ENCODE measurements at places on chromosomes 7 and 10.
A peak's percentile ranks its signal among the peaks of the same experiment; 100 is the strongest.

DNA sequence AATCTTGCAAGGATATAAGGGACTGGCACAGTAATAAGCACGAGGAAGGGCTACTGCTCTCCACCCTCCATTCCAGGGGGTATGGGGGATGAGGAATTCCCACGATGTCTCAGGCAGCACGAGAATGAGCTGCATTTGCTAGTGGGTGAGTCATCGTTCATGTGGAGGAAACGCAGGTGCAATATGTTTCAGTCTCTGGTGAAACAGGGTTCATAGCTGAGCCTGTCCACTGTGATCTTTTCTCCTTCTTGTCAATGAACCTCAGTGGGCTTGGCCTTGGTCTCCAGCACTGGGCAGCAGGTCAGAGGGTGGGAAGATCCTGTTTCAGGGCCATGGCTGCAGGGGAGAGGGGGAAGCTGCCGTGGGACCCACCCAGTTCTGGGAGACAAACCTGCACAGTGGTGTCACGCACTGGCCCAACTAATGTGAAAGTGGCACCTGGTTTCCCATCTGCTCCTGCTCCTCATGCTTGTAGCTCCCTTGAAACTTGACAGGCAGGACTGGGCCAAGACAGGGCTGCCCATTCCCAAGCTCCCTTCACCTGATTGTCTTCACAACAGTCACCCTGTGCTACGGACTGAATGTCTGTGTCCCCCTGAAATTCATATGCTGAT lies 181.9 kb downstream of the USP6NL start:
- DNase-seq: no peak

- no peak for DNase-seq
Observed at GRCh38 chr7:95669513-95669912, 73.2 kb upstream of the PDK4 start.

DNA sequence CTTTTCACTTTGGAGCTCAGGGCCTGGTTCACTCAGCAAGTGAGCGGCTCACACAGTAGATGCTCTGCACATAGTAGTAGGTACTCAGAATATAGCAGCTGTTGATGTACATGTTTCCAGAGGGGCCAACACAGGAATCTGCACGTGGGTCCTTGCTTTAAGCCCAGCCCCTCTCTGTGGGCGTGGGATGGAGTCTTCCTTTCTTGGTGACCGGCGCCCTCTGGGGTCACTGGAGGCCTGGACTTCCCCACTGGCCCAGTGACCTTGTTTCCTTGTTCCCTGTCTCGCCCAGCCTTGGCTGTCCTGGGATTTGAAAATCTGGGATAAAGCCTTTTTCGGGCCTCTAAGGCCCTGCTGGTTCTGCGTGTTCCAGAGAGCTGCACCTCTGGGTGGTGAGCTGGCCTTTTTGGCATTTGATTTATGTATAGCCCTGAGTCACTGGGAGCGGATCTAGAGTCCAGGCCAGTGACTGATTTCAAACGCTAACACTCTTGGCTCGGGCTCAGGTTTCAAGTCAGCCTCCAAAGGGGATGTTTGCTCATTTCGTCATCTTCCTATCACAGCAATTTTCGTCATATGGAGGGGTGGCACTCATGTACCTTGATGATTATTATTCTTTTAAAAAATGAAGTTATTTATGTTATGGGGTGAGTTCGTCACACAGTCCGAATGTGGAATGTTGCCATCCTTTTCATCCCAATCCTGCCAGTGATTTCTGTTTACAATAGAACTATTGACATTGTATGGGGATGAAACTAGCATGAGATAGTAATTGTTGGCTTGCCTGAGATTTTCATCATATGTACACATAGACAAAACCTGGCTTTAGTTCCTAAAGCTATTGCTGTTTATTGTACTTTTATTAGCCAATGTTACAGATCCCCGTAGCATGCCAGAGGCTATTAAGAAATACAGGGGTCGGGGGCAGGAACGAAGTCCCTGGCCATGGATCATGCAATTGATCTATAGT lies 65.5 kb downstream of the CUX1 start:
- peak; percentile 99 for DNase-seq

DNA sequence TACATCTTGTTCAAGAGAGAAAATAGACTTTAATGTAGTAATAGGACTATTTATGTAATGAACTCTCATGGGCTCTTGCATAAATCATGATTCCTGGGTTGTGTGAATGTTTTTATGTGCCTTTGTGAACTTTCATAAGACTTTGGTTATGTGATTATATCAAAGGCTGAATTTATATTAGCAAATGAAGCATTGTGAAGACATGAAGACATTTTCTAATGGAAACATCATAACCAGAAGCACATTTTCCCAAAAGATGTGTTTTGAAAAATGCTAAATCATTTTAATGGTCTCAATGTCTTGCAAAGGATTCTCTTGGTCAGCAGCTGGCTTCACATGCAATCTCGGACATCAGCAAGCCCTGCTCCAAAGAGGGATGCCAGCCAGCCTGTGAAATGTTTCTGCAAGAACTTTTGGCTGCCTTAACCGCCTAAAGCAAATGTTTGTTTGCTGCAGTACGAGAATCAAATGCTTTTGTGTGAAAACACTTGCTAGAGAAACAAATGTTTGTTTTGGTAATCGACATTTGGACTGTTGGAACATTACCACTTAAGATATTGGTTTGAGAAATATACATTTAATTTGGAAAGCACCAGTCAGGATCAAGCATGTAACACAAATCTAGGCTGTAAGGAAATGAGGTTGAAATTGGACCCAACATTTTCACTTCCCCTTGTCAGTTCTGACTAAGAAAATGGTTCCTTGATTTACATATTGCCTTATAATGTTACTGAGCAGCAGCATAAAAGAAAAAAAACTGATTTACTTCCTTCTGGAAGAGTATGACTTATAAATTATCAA lies 102.1 kb downstream of the RTKN2 start:
- DNase-seq: peak; percentile 98

- no peak for DNase-seq
Observed at GRCh38 chr10:106410331-106410730, 754.2 kb downstream of the SORCS1 start.

DNA sequence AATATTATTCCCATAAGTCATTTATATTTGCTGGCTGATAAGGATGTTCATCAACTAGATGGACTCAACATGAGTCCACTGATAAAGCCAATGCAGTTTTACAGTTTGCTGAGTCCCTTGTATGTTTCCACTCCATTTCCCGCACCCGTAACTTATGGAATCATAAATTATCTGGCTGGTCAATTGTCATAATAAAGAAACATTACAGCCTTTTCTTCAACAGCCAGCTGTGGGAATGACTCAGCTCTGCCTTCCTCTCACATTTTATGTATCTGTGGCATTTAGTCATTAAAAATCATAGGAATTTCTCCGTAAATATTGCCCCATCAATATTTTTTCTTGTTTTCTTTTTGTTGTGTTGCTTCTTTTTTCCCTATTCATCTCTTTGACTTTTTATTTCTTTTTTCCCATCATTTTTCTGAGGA lies 22.3 kb upstream of the TMEM26 start:
- no peak for DNase-seq

DNA sequence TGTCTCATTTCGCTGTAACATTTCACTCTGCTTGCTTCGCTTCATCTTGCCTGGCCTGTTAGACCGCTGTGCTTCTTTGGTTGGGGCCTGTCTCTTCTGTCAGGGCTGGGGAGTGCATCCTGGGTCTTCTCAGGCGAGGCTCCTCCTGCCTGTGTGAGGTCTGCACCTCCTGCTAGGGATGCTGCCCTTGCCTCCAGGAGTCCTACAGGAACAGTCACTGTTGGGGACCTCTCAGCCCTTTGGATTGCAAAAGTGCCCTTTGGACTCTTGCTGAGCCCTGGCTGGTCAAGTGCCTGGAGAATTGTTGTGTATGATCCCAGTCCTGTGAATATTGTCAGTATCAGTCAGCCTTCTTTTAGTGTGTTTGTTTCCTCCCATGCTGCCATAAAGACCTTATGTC lies 84.1 kb downstream of the MDFIC start:
- no peak for DNase-seq

DNA sequence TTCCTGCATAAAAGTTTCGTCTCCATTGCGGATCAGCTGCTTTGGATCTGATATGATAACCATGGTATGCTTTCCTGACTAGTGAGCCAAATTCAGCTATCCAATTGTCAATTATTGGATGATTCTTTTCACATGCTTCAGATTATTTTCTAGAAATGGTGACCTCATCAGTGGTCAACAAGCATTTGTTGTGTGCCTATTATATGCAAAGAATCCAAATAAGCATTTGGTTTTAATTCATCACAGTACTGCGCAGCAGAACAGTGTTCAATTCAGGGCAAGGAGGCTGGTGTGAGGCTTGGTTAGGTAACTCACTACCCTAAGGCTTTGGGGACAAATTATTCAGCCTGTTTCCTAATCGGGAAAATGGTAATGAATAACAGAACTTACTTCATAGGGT lies 200.5 kb downstream of the SKAP2 start:
- no peak for DNase-seq

GRCh38 chr10:124659380-124659779 lies 84.8 kb downstream of the FAM53B start:
- no peak for DNase-seq

DNA sequence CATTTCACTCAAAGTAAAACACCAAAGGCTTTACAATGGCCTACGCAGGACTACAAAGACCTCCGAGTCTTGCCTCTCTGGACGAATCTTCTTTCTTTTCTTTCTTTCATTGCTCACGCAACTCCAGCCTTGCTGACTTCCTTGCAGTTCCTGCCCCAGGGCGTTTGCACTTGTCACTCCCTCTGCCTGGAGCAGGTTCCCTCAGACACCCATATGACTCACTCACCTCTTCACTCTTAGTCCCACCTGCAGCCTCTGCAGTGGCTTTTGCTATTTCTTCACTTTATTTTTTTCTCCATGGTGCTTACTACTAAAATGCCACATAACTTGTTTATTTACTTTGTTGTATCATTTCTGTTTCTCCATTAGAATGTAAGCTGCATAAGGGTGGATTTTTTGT lies 33.1 kb downstream of the GHRHR start:
- DNase-seq: no peak

DNA sequence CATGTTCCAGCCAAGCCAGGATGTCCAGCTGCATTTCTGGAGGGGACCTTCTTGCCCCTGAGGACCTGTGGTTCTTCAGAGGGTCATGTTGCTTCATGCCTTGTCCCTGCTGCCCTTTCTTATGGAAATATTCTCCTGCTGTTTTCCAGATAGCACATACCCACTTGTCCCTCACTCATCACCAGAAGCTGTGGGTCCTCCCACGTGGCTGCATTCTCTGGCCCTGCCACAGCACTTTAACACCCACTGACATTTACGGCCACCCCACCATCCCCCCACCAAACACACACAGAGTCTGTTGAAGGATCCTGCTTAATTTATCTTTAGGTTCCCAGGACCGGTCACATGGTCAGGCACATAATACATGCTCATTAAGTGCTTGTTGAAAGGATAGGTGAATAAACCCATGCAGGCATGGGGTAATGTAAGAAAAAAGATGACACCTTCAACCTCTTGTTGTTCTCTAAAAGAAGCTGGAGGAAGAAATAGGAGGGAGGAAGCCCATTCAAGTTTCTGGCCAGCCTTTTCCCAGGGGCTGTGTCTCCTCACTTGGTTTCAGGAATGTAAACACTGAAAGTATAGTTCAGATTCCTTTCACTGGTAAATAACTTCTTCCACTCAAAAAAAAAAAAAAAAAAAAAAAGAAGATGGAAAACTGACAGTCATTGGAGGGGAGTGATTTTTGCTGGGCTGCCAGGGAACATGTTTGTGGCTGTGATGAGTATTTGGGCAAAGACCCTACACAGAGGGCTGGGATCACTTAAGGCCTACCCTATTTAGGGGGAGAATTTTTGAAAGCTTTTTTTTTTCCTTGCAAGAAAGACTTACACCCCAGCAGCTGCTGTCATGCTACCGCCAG lies 19.8 kb upstream of the BMPER start:
- DNase-seq: no peak

GRCh38 chr7:71904484-71904883 lies 507.7 kb downstream of the CALN1 start:
- no peak for DNase-seq

DNA sequence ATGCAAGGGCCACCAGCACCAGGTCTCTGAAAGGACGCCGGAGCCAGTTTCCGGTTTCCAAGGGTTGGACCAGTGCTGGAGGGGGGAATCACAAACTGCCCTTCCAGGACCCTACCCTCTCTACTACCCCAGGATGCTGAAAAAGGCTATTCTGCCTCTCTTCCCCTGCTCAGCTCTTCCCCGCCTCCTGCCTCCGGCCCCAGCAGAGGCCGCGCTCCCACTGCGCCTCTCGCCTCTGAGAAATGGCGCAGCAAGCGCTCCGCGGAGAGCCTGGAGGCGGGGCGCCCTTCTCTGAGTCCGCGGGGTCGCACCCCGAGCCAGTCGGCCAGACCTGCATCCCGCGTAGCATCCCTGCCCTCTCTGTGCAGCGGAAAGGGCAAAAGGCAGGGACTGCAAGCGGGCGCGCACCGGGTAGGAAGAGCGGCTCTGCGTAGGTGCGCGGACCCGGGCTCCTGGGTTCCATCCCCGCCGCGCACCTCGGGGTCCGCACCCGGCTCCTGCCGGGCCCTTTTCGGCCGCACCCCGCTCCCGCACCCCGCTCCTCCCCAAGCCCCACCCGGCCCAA lies 476 bp upstream of the RET start:
- no peak for DNase-seq

DNA sequence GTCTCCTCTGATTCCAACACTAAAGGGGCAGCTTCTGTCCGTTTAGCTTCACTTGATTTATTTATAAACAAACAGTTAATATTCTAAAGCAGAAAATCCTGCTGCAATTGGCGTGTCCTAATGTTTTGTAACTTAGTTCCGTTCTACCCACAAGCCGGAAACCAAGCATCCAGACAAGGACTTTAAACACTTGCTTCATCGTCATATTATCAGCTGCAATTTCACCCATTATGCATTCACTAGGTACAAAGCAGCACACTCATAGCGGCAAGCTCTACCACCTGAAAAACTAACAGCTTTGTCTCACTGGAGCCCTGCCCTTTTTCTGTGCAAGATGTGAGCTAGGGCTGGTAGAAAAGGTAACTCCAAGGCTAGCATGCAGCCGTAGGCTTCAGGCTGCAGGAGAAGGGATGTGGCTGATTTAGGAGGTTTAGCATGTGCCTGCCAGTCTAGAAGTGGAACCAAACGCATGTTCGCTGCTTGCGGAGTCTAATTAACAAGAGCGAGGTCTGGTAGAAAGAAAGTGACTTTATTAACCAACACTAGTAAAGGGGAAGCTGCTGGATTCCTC lies 43.7 kb upstream of the BPGM start:
- no peak for DNase-seq

GRCh38 chr7:101516851-101517250 lies 112.2 kb downstream of the MYL10 start:
- DNase-seq: no peak
